ENCODE measurements at places on chromosomes 1 and 21. TPM values are rescaled to one million over a fixed set of nuclear protein-coding genes. Genes with fewer than 3 reads are reported as not detected.

Gene NTRK1
- under 0.01 TPM for total RNA-seq

Gene OR14A16
- total RNA-seq = not detected

Gene BEND5
- total RNA-seq = not detected

Gene NBPF20
- 2.2 TPM for total RNA-seq

Gene CHD5
- 0.04 TPM for total RNA-seq

Gene DNASE2B
- not detected for total RNA-seq

Gene ADGRL4
- total RNA-seq = 161 TPM

Gene AMY1C
- total RNA-seq = not detected

Gene LAMC2
- total RNA-seq = 13.0 TPM

Gene FCGR2B
- total RNA-seq = not detected

Gene LEMD1
- not detected for total RNA-seq

Gene GPR37L1
- total RNA-seq = not detected

Gene PPP1R8
- 58.7 TPM for total RNA-seq

Gene GBP6
- total RNA-seq = not detected

Gene CLCNKA
- total RNA-seq = not detected

Gene FCGR3B
- not detected for total RNA-seq

Gene HTR6
- not detected for total RNA-seq
